ENCODE measurements at places on chromosomes 5 and 9.

GRCh38 chr9:130340011-130340410 is 74.5 kb downstream of the HMCN2 start:
- DNase-seq = no peak

GRCh38 chr9:20908461-20908860 is 123.0 kb downstream of the HACD4 start:
- DNase-seq = no peak

- DNase-seq = no peak
Observed at GRCh38 chr5:179382486-179382885, 37.2 kb upstream of the ADAMTS2 start.

GRCh38 chr9:131661568-131662288 is 78.1 kb downstream of the RAPGEF1 start:
- no peak for DNase-seq

DNA sequence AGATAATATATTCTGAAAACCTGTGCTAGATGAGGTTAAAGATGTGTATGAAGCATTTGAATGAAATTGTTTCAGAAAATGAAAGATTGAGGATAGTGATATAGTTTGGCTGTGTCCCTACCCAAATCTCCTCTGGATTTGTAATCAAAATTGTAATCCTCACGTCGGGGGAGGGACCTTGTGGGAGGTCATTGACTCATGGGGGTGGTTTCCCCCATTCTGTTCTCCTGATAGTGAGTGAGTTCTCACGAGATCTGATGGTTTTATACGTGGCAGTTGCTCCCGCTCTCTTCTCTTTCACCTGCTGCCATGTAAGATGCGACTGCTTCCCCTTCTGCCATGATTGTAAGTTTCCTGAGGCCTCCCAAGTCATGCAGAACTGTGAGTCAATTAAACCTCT is 2.0 kb upstream of the TEX48 start:
- no peak for DNase-seq

DNA sequence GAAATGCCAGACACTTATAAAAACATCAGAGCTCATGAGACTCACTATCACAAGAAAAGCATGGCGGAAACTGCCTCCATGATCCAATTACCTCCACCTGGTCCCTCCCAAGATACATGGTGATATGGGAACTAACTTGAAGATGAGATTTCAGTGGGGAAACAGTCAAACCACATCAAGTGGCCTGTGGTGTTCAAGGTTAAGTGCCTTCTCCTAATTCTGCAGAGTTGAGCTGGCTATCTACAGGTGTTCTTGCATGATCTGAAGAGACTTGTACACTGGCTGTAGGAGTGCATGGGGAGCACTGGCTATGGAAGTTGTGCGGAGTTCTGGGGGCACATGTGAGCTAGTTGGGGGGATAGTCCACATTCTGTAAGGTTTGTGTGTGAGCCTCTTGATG is 34.0 kb upstream of the CKS2 start:
- no peak for DNase-seq
